ENCODE measurements at places on chromosomes 4 and X.

GRCh38 chr4:166091912-166092510 is 219.0 kb downstream of the TLL1 start:
- DNase-seq = no peak

DNA sequence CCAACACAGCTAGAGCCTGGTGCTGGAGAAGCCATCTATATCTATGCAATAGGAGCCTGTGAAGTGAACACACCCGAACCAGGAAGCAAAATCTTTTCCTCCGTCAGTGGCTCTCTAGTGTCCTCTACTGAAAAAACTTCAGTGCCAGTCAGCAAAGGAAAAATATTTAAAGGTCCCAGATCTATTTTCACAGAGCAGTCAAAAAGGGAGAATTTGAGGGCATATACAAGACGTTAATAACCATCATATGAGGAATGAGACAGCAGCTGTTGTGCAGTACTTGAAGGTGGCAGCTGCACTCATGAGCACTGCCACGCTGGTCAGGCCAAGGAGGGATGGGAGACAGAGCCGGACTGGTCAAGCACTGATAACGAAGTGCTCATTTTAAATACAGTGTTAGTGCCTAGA is 14.4 kb downstream of the MCUB start:
- no peak for DNase-seq

GRCh38 chrX:116239944-116240840 is 69.6 kb downstream of the AGTR2 start:
- no peak for DNase-seq

DNA sequence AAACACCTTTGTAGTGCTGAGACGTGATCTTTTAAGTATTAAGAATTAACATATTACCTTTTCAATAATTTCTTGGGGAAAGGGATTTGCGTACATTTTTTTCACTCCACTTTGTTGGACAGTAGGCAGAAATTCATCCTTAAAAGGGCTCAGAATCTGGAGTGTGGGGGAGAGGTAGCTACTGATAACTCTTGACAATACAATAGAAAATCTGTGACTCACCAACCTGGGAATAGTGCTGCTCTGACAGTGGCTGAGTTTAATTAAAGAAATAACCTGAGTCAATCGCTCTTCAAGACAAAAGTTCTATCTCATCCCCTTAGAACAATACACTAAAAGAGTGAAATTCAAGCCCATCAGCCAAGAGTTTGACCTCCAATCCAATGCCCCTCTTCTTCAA is 60.2 kb downstream of the SLC9A7 start:
- DNase-seq = no peak

DNA sequence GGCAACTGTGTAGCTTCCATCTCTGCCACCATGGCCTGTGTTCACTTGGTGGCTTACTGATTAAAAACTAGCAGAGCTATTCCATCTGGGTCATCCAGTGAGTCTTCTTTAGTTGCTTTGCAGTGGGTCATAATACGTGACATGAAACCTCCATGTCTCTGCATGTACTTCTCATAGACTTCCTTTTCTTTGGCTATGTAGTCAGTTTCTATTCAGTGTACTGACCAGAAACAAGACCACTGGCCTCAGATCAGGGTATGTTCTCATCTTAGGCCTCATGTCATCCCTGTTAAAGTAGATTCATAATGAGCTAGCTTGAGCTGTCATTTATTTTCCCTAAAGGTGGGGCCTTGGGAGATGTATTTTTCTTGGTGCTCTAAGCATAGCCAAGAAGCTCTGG is 195.2 kb downstream of the CCNG2 start:
- no peak for DNase-seq

DNA sequence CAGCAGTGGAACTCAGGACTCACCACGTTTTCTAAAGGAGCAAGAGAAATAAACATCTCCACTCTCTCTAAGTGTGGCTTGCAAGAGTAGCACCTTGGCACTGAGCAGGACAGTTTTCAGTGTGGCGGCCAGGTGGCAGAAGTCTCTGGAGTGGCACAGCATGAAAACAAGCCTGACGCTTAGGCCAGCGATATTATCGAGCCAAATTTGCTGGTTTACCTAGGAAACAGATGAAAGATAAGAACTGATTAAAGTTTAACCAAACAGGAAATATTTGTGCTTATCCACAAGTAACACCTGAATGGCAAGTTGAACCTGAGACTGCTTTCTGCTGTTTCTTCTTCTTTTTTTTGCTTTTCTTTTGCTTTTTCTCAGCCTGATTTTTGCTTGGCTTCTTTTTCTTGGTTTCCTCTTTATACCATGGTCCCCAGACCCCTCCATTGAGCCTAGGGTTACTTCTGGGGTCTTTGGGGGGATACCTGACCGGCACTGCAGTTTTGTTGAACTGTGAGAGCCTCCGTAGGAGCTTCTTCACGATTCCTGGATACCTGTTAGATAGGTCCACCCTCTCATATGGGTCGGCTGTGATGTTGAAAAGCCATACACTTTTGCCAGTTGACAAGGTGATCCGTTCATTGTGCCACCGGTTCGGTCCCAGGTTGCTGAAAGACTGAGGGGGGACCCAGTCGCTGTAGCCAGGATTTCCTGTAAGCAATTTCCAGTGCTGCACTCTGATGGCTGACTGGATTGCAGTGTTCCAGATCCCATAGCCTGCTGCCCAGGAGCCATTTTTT is 77.3 kb downstream of the ARSJ start:
- no peak for DNase-seq

DNA sequence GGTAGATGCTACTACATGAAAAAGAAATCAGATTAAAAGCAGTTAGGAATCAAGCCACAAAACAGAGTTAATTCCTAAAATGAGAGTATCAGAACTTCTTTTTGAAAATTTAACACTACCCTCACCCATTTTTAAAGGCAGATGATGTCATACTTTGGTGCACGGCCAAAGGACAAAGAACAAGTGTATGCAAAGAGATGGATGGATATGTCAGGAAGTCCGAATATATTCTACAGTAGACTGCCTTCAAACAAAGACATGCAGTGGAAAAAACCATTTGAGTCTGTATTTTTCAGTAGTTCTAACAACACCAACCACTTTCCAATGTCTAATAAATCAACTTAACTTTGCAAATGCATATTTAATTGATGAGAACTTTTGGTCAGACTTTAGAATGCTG is 2.2 kb downstream of the AIFM1 start:
- no peak for DNase-seq

DNA sequence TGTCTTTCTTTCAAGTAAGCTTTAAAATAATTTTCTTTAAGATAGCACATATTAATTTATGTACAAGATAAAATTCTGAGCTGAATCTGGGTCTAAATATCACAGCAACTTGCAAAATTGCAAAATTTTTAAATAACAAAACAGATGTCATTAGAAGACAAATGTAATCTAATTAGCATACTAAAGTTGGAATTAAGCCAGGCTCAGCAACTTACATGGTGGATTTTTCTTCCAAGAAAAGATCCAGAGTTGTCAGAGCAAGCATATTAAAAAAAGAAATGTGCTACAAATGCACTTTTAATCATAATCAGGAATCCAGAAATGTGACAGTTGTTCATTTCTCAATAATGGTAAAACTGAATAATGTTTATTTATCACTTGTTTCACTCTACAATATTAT is 906.9 kb upstream of the INTU start:
- no peak for DNase-seq

Measured in D721Med (cell line).